ENCODE measurements at places on chromosomes 5 and 9.

GRCh38 chr5:87268126-87268969 lies 665 bp downstream of the RASA1 start:
- peak; percentile 64 for DNase-seq

DNA sequence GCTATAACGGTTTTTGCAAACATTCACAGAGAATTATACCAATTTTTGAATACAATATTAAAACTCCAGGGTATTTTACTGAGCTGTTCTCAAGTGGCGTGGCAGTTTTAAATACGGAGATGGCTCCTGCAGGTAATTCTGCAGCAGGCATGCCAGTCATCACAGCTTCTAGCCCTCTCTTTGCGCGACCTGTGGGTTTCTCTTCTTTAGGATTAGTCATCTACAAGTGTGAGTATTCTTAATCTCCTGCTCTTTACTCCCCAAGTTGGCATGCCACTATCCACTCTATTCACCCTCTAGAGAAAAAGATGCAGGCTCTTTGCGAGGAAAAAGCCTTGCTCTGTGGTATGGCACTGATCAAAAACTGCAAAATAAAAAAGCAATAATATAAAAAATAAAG lies 43.9 kb downstream of the ANKRD31 start:
- DNase-seq, result no peak

GRCh38 chr9:94792511-94792910 lies 66.0 kb downstream of the AOPEP start:
- DNase-seq, result no peak

DNA sequence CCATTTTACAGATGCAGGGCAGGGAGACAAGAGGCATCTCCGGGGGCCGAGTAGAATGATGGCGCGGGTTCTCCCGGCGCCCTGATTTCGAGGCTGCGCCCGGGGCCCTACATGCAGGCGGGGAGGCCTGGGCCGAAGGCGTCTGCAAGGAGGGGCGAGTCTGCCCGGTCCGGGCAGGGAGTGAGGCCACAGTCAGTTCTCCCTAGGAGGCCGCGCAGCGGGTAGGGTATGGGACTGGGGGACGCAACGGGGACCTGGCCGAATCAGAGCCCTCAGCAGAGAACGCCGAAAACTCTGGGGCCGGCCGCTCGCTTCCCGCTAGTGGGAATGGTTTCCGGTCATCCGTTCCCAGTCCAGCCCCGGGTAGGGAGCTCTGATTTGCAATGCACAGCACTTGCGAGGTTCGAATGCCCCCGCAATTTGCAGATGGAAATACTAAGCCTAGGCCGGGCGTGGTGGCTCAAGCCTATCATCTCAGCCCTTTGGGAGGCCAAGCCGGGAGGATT lies 6.4 kb downstream of the TLX3 start:
- DNase-seq, result no peak

- DNase-seq, result peak; percentile 10
Observed at GRCh38 chr9:6218099-6218502, 2.5 kb downstream of the IL33 start.

DNA sequence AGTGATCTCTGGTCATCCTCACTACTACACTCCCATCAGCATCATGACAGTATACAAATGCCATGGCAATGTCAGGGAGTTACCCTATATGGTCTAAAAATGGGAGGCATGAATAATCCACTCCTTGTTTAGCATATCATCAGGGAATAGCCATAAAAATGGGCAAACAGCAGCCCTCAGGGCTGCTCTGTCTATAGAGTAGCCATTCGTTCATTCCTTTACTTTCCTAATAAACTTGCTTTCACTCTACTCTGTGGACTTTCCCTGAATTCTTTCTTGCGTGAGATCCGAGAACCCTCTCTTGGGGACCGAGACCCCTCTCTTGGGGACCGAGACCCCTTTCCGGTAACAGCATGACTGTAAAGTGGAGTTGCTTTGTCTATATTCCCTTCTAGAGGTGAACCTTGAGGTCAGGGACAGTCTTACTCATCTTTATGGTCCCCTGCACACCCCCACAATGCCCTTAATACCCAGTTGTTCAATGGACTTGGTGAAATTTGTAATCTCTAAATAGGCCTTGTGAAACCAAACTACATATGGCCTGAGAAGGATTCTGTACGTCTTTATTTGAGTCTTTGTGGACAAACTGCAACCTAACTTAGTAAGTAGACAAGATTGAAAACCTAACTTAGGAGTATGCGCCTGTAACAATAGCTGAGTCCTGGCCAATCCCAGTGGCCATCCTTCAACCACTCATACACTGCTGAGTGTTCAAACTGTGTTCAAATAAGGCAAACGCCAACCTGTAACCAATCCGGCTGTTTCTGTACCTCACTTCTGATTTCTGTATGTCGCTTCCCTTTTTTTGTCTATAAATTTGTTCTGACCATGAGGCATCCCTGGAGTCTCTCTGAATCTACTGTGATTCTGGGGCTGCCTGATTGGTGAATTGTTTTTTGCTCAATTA lies 32.3 kb upstream of the UBTD2 start:
- DNase-seq, result no peak

- no peak for DNase-seq
Observed at GRCh38 chr5:570886-571285, 41.3 kb upstream of the CEP72 start.

- peak; percentile 34 for DNase-seq
Observed at GRCh38 chr5:79512471-79513307, 1.2 kb downstream of the HOMER1 start.

GRCh38 chr9:37675661-37676060 lies 24.9 kb downstream of the FRMPD1 start:
- no peak for DNase-seq
